NCI-H1105 (cell line): ENCODE measurements at places on chromosomes 2 and 18.

GRCh38 chr2:14881651-14882327 is 249.3 kb downstream of the LRATD1 start:
- DNase-seq: no peak

DNA sequence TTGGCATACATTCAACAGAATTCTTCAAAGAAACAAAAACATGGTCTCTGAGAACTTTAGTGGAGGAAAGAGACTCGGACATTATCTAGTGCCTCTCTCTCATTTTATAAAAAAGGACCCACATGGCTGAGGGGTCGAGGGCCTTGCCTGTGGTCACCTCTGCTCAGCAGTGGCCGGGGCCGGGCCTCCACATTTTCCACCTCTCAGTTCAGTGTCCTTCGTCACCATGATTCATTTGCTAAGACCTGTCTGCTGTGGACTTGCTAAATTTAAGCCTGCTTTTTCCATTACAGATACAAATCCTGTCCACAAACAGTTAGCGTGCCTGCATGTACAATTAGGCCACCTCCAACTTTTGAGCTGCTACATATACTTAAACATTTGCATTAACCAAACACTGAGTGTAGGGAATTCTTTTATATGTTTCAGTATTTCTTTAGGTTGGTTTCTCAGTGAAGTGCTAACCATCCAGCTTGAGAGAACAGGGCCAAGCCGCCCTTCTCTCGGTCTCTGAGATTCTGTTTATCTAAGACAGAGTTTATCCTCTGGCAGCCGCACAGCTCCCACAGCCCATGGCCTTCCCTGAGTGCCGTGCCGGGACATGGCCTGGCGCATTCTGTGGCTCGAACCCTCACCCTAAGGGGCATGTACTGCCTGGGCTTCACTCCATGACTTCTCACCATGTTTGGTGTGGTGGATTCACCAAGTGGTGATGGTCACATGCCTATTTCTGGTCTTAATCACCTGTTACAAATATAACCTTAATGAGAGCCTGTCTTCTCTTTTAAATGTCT is 46.2 kb downstream of the COA5 start:
- no peak for DNase-seq

GRCh38 chr2:85631316-85631715 is 15.3 kb downstream of the USP39 start:
- DNase-seq: no peak

DNA sequence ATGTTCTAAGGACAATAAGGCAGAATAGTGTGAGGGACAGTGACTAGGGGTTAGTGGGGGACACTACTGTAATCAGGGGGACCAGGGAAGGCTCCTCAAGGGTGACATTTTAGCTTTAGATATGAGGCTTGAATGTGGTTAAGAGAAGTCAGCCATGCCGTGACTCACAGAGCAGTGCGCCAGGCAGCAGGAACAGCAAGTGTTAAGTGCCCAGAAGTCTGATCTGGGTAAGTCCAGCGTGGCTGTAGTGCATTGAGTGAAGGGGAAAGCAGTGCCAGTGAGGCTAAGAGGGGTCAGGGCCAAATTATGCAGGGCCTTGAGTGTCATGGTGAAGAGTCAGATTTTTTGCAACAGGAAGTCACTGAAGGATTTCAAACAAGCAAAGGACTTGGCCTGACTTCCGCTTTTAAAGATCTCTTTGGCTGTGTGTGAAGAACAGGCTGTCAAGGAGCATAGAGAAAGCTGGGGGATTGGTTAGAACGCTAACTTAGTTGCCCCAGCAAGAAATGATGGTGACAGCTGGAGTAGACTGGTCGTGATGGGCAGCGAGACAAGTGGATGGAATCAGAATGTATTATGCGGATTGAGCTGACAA is 151.5 kb downstream of the MSH2 start:
- DNase-seq: no peak

- DNase-seq: no peak
These were observed 430 bp downstream of the BIN1 start for GRCh38 chr2:127106457-127106990.

GRCh38 chr2:75495862-75496261 is 64.9 kb downstream of the EVA1A start:
- no peak for DNase-seq

DNA sequence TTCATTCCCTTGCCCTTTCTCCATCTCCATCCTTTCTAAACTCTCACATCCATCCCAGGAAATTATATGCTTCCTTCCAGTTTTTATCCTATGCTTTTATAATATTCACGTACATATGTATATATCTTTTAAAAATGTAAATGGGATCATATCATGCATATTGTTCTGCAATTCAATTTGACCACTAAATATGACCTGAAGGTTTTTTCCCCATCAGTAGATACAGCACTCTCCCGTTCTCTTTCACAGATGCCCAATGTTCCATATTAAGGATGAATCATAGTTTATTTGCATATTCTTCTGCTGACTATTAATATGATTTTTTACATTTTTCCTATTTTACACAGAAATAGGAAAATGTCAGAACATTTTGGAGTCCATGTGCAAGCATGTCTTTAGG is 213.3 kb upstream of the PARD3B start:
- no peak for DNase-seq

GRCh38 chr18:57660961-57661360 is 39.3 kb upstream of the NARS1 start:
- no peak for DNase-seq

DNA sequence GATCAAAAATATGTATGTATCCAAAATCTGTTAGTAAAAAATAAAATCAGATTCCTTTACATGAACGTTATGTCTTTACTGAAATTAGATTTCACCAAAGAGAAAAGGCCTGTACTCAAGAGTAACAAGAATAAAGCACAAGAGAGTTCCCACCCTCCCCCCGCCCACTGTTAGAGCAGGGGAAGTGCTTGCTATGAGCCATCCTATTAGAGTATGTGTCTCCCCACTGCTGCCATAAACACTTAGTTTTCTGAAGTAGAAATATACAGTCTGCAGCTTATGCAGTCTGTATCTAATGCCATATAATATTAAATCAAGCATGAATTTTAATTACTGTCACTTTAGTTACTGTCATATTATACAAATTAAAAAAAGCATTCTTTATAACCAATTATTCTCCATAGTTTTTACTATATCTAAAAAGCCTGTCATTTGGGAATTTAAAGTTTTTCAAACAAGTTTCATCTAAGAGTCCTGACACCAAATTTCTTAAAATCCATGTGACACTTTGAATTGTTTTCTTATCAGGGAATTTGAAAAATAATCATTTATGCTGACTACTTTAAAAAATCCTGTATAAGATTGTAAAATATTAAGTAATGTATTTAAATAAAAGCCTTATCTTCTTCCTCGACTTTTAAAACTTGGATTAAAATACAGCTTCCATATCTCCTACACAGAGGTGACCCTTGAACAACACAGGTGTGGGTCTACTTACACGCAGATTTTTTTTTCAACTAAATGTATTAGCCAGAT is 51.8 kb upstream of the GPR75 start:
- DNase-seq: no peak

DNA sequence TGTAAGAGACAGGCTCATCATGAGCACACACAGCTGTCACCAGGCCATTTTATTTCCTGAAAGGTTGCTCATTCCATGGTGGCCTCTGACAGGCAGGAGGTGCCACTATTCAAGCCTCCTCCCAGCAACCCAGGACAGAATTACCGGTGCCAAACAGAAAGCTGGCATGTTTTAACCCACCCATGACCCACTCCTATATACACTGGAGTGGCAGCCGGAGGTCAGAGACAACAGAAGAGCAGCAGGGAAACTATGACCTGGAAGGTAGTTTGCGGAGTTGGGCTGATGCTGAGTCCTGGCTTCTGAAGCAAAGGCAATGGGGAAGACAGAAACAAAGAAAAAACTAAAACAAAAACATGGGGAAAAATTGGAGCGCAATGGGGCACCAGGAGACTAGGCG is 2.3 kb downstream of the RFTN2 start:
- no peak for DNase-seq

- no peak for DNase-seq
These were observed 24.9 kb upstream of the SLC3A1 start for GRCh38 chr2:44250376-44250775.

DNA sequence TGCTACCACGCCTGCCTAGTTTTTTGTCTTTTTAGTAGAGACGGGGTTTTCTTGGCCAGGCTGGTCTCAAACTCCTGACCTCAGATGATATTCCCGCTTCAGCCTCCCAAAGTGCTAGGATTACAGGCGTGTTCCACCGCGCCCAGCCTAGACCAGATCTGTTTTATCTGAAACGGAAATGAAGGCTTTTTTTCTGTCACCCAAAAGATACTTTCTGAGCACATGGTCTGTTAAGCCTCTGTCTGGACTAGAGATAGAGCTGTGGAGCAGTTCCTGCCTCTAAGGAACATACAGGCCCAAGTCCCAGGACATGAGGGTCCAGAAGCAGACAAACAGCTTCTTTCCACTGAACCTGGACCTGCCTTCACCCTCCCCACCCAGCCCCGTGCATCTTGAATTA is 43.6 kb upstream of the PTMA start:
- DNase-seq: no peak

- DNase-seq: no peak
These were observed 82.2 kb downstream of the NFATC1 start for GRCh38 chr18:79477711-79478483.

- no peak for DNase-seq
These were observed 47.1 kb downstream of the ANKMY1 start for GRCh38 chr2:240510513-240511210.

- peak; percentile 94 for DNase-seq
These were observed at the start of gene PNPT1 for GRCh38 chr2:55693181-55694125. Gene PNPT1, minus strand, starts transcription at chr2:55693844. Its CDS starts 21 bp downstream, at chr2:55693823.
